ENCODE measurements at places on chromosomes 6 and 20. TPM values are rescaled to one million over a fixed set of nuclear protein-coding genes. Genes with fewer than 3 reads are reported as not detected.

Gene NKX2-2
- not detected for total RNA-seq

Gene ZNF334
- 2.0 TPM for total RNA-seq

- no peak for DNase-seq
Observed at GRCh38 chr6:56911847-56912246, 43.1 kb upstream of the BEND6 start.

DNA sequence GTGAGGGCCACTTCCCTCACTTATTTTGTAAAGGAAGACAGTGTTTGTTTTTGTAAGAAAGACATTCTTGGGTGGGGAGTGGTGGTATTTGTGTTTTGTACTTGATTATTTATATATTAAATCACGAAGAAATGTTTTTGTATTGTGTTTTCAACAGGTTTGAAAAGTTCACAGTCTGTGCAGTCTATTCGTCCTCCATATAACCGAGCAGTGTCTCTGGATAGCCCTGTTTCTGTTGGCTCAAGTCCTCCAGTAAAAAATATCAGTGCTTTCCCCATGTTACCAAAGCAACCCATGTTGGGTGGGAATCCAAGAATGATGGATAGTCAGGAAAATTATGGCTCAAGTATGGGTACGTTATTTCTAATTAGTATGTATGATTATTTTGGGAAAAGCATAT lies 137.2 kb downstream of the NCOA3 start:
- DNase-seq: no peak

DNA sequence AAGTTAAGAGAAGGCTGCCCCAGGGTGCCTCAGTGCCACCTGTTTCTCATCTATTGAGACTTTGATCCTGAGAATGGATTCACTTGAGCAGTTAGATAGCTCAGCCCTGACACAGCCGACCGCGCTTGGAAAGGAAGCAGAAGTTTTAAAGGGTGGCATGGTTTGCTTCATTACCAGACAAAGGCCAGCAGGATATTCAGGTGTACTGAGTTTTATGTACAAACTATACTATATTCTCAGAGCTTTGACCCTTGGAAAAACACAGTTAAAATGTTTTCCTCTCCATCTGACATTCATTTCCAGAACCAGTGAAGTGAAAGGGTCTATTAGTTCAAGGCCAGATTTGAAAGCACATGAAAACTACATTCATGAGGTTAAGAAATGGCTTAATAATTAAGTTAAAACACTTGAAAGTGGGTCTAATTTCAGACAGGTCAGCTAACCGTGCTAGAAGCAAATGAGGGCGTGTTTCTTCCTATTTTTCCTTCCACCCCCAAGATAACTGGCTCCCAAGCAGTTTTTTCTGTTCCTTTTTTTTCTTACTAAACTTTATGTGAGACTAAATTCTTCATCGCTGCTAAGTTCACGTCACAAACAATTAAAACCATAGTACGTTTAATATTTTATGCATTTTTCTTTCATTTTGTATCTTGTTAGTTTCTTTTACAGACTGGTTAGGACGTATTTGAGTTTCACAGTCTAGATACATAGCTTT lies 385.3 kb upstream of the SOX4 start:
- no peak for DNase-seq

DNA sequence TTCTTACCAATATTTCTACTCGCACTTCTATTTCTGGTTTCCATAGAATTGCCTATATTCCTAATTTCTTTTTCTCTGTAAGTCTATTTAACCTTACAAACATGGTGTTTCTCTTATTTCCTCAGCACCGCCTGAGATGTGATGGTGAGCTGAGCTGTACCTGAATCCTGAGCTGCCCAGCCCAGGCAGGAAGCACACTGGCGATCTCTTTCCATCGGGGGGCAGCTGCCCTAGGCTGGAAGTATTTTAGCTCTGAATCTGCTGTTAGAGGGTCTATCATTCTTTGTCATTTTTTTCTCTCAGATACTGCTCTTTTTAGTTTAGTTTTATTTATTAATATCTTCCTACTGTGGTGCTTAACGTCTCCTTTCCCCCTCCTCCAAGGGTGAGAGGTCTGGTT lies 173.4 kb upstream of the SLC35B3 start:
- DNase-seq: no peak
